ENCODE measurements at places on chromosomes 2 and 18.

DNA sequence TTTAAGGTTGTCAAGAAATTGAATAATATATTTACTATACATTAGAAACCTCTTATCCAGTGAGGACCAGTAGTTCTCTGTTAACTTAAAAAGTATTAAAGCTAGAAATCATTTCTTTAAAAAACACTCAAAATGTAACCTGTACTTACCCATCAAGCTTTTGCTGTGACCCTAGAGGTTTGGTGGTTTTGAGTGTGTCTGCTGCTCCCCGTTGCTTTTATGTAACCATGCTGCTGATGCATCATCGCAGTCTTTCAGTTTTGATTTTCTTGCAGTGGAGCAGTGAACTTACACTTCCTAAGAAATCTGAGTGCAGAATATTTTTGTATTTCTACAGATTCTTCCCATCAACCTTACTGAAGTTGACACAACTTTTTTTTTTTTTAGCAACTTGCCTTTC is 34.2 kb downstream of the MRPS9 start:
- DNase-seq: no peak

DNA sequence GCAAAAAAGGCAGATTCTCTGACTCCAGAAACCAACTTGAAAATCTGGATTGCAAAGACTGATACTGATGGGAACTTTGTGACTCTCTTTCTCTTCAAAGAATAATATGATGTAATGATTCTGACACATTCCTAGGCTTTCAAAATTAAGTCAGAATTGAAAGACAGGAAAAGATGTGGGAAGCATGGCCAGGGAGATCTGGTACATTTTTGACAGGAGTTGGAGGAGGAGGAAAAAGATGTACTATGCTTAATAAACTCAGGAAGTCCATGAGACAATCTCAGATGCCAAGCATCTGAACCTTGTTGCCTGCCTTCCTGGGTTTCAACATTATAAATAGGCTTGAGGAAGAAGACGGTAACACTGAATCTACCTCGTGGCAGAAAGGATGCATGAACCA is 34.2 kb downstream of the KLF7 start:
- no peak for DNase-seq

GRCh38 chr18:34595690-34596089 is 114.4 kb upstream of the DTNA start:
- DNase-seq: no peak

DNA sequence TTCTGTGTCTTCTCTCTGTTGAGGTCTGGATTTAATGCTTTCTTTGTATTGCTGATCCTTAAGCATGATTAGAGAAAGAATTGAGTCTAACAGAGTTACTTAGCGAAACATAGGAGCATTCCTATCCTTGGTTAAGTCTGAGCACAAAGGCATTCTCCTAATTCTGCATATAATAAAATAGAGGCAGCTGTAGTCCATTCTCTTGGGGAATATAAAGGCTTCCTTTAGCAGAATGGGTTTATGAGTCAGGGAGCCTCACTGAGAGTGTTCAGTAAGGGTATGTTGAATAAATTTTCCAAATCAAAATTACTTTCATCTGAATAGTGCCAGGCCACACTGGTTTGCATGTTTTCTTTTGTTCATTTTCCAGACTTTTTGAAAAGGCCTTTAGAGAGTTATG is 101.5 kb downstream of the GALNT1 start:
- no peak for DNase-seq

- no peak for DNase-seq
Observed at GRCh38 chr2:218953366-218953954, 6.0 kb upstream of the CDK5R2 start.

DNA sequence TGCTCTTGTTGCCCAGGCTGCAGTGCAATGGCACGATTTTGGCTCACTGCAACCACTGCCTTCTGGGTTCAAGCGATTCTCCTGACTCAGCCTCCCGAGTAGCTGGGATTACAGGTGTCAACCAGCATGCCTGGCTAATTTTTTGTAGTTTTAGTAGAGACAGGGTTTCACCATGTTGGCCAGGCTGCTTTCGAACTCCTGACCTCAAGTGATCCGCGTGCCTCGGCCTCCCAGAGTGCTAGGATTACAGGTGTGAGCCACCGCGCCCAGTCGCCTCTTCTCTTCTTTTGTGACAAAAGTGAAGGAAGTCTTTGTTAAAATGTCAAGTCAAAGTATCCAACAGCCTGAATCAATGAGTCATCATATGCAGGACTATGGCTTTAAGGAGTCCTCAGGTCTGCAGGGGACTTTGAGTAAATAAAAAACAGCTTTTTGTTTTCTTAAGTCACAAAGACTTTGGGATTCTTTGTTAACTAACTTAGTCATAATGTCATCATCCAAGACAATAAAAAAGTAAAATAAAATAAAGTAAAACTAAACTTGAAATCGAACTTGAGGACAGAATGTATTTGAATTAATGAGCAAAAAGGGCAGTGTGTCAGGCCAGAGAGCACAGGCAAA is 1153.2 kb downstream of the SUCLG1 start:
- DNase-seq: no peak

DNA sequence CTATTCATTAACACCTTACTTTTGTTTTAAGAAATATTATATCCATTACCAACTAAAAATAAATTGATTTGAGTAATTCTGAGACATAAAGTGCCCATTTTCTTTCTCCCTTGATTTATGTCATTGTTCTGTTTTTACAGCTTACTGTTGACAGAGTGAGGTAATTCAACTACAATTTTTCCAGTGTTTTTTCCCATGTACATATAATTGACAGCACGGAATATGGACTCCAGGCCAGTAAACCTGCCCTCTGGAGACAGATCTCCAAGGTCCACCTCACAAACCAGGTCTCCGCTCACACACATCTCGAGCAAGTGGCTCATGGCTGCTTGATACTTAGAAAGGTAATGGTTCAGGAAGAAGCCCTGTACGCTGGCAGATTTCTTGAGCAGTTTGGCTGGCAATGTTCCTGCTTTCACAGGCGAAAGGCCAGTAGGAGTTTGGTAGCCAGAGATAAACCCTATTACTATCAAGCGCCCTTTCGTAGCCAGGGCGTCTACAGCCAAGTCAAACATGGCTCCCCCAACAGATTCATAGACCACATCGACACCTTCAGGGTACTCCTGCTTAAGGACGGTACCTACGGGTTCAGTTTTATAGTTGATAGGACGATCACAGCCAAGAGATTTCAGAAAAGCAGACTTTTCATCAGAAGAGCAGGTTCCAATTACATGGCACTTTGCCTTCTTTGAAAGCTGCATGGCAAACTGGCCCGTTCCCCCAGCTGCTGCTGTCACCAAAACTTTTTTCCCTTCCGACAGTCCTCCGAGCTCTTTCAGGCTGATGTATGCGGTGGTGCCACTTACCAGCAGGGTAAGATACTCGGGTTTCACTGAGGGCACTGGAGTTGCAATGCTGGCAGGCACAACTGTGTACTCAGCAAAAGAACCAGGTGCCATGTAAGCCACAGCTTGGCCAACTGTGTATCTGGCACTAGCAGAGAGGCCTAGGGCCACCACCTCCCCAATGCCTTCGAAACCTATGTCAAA is 7.4 kb downstream of the PTGR3 start:
- no peak for DNase-seq

DNA sequence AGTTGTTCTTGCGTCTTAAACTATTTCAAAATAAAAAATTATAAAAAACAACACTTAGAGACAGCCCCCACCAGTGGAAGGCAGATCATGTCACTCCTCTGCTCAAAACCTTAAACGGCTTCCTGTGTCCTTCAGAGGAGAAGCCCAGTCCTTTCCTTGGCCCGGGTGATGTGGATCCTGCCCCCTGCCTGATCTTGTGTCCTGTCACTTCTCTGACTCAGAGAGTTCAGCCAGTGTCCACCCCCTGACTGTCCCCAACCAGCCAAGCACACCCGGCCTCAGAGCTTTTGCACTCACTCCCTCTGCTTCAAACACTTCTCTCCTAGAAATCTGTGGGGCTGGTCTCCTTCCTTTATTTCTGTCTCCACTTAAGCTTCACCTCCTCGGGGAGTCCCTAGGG is 35.4 kb downstream of the TOGARAM2 start:
- DNase-seq: no peak

- no peak for DNase-seq
Observed at GRCh38 chr2:68453761-68454360, 13.2 kb downstream of the FBXO48 start.

DNA sequence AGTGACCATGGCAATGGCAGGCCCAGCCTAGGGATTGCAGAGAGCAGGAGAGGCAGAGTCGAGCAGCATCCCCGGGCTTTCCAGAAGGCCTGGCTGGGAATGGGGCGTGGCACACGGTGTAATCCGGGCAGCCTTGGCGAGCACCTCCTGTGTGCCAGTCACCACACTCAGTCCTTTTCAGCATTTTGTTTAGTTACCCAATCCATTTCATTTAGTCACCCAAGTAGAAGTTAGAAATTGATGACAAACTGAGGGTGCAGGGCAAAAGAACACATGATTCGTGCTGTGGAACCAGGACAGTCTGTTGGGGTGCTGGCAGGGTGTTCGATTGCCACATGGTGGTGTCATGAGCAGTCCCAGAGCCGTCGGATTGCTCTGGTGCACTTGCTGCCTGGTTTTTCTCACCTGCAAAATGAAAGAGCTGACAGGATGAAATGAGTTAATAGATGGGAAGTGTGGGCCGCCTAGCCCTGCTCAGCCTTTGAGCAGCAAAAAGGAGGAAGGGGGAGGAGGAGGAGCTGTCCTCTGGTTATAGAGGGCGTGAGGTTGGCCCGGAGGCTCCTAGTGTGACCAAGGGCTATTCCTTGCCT is 299.4 kb downstream of the AGAP1 start:
- no peak for DNase-seq

GRCh38 chr2:241103176-241103595 is 1.1 kb upstream of the MTERF4 start:
- DNase-seq: no peak

- DNase-seq: no peak
Observed at GRCh38 chr18:49566985-49567384, 5.1 kb downstream of the LIPG start.

DNA sequence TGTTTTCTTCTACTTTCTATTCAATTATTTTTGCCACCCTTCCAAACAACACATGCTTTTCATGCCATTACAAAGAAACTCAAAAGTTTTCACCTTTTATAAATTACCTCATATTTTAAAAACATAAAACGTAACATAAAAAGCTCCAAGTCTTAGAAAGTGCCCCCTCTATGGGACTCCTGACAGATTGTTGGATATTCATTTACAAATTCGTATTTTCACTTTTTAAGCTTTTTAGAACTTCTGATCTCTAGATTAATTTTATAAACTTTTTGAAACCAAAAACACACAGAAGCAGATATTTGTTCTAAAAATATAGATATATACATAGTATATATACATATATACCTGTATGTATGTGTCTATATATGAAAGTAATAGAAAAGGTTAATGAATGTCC is 1.5 kb downstream of the COL5A2 start:
- no peak for DNase-seq

DNA sequence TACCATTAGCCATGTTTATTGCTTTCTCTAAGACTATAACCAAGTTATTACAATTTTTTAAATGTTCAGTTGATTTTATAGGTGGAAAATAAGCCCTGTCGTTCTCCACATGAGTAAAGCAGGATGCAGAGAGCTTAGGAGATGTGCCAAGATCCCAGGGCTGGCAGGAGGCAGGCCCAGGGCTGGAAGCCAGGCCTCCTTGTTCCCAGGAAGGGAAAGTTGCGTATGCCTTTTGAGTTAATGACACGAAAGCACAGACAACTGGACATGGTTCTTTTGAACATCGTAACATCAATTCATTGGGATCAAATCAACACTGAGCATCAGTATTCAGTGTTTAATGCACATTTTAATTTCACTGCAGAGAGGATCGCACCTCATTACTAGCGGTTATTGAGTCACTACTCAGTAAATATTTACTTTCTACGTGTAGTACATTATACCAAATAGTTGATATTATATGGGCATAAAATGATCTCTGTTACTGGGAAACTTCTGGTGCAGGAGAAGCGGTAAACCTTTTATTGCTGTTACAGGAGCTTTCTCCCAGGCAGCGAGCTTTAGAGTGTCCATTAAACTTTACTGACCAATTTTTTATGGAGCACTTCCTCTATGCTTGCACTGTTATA is 60.0 kb downstream of the RNF144A start:
- DNase-seq: no peak

DNA sequence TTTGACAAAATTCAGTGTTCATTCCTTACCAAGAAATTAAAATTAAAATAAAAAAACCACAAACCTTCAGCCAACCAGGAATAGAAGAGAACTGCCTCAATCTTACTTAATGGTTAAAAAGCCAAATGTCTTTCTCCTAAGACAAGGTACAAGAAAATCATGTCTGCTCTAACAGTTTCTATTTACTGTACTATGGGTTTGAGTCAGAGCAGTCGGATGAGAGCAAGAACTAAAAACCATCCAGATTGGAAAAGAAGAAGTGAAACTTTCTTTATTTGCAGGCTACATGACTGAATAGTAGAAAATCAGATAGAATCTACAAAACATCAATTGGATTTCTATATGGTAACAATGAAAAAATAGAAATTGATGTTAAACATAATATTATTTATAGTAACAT is 555.5 kb upstream of the TNP1 start:
- DNase-seq: no peak

DNA sequence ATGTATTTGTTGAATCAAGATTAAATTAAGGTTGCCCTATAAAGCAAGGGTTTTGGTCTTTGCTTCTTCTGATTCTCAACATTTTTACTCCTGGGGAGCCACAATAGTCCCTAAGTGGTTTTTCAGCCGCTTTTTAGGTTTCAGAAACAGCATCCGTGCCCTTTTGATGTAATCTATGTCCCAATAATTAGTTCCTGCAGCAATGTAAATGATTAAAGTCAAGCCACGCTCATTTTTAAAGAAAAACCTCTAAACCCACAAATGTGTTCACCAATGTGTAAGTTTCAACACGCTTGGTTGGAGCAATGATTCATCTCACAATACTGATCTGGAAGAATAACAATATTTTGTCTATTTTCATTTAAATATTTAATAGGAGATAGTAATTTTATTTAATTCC is 5.6 kb downstream of the ARL4C start:
- DNase-seq: no peak

DNA sequence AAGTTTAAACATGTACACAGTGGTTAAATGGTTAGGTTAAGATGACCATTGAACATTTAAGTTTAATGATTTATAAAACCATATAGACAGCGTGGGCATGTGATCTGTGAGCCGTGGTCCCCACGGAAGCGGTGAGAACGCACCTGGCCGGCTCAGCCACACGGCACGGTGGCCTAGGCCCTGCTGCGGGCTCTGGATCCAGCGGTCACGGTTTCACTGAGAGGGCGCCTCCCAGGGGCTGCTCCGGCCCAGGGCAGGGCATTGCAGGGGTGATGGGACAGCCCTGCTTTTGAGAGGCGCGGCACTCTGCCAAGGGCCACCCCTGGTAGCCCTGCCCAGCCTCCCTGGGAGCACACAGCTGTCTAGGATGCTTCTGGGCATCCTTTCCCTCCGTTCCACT is 124.9 kb downstream of the RGPD3 start:
- DNase-seq: no peak

Data from NCI-H1436 (cell line).